ENCODE measurements at places on chromosomes 5 and 9.

DNA sequence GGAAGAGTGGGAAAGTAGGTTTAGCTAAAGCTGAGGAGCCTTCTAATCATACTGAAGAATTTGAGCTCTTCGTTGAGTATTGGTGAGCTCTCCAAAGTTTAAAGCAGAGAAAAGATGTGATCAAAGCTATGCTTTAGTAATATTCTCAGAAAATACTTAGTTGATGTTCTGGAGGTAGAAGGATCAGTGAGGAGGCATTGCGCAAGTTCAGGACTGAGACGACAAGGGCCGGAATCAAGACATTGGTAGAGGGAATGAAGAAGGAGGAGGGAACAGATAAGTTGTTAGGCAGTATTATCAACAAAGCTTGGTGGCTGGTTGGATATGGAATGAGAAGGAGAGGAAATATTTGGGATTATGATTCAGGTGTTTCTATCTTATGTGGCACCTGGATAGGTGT is 7.1 kb downstream of the CAVIN4 start:
- no peak overlapping the region for H3K27ac ChIP-seq
- no peak overlapping the region for H3K4me3 ChIP-seq
- no peak for DNase-seq
- H3K4me1 ChIP-seq: no peaks in the 10 kb centered on the region

DNA sequence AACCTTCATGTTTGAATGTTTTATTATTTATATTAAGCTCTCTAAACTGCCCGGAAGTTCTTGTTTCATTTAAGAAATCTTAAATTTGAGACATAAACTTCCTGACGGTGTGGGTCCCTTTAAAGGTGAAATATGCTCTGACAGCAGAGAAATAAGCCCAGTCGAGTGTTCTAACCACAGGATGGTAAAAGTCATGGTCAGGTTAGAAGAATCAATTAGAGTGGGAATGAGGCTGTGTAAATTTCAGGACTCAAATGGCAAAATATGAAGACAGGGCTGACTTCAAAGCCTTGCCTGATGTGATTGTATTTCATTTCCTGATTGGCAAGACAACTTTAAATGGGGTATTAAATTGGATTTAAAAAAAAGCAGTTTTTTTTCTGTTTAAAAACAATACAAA is 432.9 kb upstream of the BRINP1 start:
- H3K4me1 ChIP-seq: no peaks in the 10 kb centered on the region
- H3K4me3 ChIP-seq: no peak overlapping the region
- no peaks in the 10 kb centered on the region for H3K36me3 ChIP-seq
- DNase-seq: no peak
- H3K27me3 ChIP-seq: no peaks in the 10 kb centered on the region
- H3K27ac ChIP-seq: no peak overlapping the region

- no peaks in the 10 kb centered on the region for H3K27me3 ChIP-seq
- no peaks in the 10 kb centered on the region for H3K36me3 ChIP-seq
- no peak overlapping the region for H3K27ac ChIP-seq
- H3K4me3 ChIP-seq: no peak overlapping the region
Measured at GRCh38 chr5:126516133-126516532, 78.9 kb downstream of the ALDH7A1 start.

GRCh38 chr9:36592801-36593583 is 20.3 kb downstream of the MELK start:
- no peak for DNase-seq
- no peaks in the 10 kb centered on the region for H3K36me3 ChIP-seq
- H3K4me1 ChIP-seq: peaks cover 6% of the 10 kb centered on the region
- H3K27me3 ChIP-seq: no peaks in the 10 kb centered on the region

GRCh38 chr5:75185763-75186162 is 50.9 kb downstream of the ANKRD31 start:
- no peak overlapping the region for H3K27ac ChIP-seq
- no peak overlapping the region for H3K4me3 ChIP-seq
- H3K36me3 ChIP-seq: no peaks in the 10 kb centered on the region
- no peaks in the 10 kb centered on the region for H3K27me3 ChIP-seq
- no peak for DNase-seq

GRCh38 chr5:99320436-99320835 is 391.6 kb upstream of the CHD1 start:
- H3K4me1 ChIP-seq: no peaks in the 10 kb centered on the region
- H3K4me3 ChIP-seq: no peak overlapping the region
- no peaks in the 10 kb centered on the region for H3K27me3 ChIP-seq

GRCh38 chr5:72234265-72234700 is 85.8 kb downstream of the MRPS27 start:
- no peak overlapping the region for H3K4me3 ChIP-seq
- peaks cover 14% of the 10 kb centered on the region for H3K36me3 ChIP-seq
- H3K27ac ChIP-seq: no peak overlapping the region
- no peak for DNase-seq
- H3K4me1 ChIP-seq: peaks cover 43% of the 10 kb centered on the region

DNA sequence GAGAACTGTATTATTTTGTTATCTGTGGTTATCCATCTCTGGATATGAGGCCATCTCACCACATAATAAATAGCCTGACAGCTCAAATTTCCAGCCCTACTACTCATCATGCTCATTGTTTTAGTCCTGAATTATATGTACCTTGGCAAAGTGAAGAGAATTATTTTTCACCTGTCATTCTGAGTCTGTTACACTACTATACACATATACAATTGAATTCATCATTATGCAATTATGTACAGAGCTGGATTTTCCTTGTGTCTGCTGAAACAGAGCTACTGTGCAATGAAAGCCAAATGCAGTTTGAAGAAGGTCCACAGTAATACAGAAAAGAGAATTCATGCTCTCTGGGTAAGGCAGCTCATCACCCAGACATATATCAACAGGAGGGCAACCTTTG is 28.5 kb downstream of the ESM1 start:
- H3K4me3 ChIP-seq: no peak overlapping the region
- H3K27ac ChIP-seq: no peak overlapping the region
- H3K27me3 ChIP-seq: peaks cover 24% of the 10 kb centered on the region
- H3K36me3 ChIP-seq: no peaks in the 10 kb centered on the region

GRCh38 chr9:76796296-76796695 is 32.1 kb downstream of the PCA3 start:
- H3K27me3 ChIP-seq: peaks cover 21% of the 10 kb centered on the region
- no peak overlapping the region for H3K4me3 ChIP-seq
- H3K4me1 ChIP-seq: no peaks in the 10 kb centered on the region
- DNase-seq: no peak
- H3K27ac ChIP-seq: no peak overlapping the region

GRCh38 chr5:91742550-91742949 is 359.4 kb upstream of the ARRDC3 start:
- no peak overlapping the region for H3K4me3 ChIP-seq
- H3K27me3 ChIP-seq: no peaks in the 10 kb centered on the region
- no peak for DNase-seq
- H3K4me1 ChIP-seq: no peaks in the 10 kb centered on the region

DNA sequence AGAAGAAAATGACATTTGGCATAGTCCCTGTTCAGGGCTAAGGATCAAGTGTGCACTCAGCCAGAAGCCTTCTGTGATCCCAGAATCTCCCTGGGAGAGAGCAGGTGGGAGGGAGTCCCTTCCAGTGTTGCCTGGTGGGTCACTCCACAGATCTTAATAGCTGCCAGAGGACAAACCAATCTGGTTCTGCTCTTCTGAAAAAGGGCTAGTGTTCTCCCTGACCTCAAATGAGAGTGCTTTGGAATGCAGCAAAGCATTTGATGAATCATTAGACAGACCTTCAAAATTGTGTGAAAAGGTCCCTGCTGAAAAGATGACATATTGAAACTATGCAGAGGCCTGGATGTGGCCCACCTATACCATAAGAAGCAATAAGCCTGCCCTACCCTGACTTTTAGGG is 339.7 kb downstream of the TMEM232 start:
- no peak overlapping the region for H3K27ac ChIP-seq
- H3K4me3 ChIP-seq: no peak overlapping the region
- no peaks in the 10 kb centered on the region for H3K36me3 ChIP-seq
- no peaks in the 10 kb centered on the region for H3K27me3 ChIP-seq
- no peaks in the 10 kb centered on the region for H3K4me1 ChIP-seq

GRCh38 chr9:30329431-30329830 is 2055.0 kb upstream of the ACO1 start:
- no peaks in the 10 kb centered on the region for H3K4me1 ChIP-seq
- H3K4me3 ChIP-seq: no peak overlapping the region
- DNase-seq: no peak
- no peak overlapping the region for H3K27ac ChIP-seq
- no peaks in the 10 kb centered on the region for H3K27me3 ChIP-seq

DNA sequence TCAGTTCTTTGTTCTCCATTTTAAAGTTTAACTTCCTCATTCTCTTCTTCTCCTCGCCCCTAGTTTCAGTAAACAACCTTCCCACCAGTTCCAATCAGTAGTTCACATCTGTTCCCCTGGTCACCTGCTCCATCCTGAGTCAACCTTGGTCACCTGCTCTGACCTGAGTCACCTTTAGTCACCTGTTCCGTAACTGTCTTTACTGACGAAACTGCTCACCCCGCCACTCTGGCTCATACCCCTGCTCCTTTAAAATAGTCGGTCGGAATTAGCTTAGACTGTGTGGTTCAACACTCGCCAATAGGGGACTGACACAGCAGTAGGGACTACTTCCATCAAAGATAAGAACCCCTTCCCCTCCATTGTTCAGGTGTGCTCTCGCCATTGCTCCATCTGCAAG is 76.3 kb upstream of the GPBP1 start:
- no peaks in the 10 kb centered on the region for H3K27me3 ChIP-seq
- H3K27ac ChIP-seq: no peak overlapping the region
- no peak for DNase-seq
- H3K4me3 ChIP-seq: no peak overlapping the region

GRCh38 chr9:89442981-89443814 is 54.7 kb downstream of the SEMA4D start:
- peaks cover 10% of the 10 kb centered on the region for H3K36me3 ChIP-seq
- no peak overlapping the region for H3K4me3 ChIP-seq
- no peak for DNase-seq
- H3K27me3 ChIP-seq: no peaks in the 10 kb centered on the region
- H3K4me1 ChIP-seq: peaks cover 63% of the 10 kb centered on the region

DNA sequence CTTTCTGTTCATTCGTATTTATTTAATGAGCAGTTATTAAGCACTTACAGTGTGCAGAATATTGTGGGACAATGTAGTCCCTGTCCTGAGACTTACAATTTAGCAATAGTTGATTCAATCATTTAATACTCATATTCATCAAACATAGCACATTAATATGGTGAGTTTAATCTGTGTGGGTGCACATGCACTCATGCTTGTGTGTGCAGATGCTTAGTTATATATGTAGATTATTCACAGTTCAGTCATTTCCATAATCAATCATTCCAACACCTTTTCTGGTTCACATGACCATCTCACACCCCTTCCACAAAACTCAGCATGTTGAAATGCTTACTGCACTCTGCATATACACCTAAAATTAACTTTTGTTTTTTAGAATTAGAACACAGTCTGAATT is 321.6 kb upstream of the RFX3 start:
- no peak for DNase-seq
- peaks cover 24% of the 10 kb centered on the region for H3K27me3 ChIP-seq
- H3K4me3 ChIP-seq: no peak overlapping the region
- no peaks in the 10 kb centered on the region for H3K36me3 ChIP-seq

GRCh38 chr5:927172-928015 is 34.7 kb downstream of the TRIP13 start:
- H3K36me3 ChIP-seq: peaks cover 9% of the 10 kb centered on the region
- no peak for DNase-seq
- peaks cover 73% of the 10 kb centered on the region for H3K27me3 ChIP-seq
- no peak overlapping the region for H3K27ac ChIP-seq

DNA sequence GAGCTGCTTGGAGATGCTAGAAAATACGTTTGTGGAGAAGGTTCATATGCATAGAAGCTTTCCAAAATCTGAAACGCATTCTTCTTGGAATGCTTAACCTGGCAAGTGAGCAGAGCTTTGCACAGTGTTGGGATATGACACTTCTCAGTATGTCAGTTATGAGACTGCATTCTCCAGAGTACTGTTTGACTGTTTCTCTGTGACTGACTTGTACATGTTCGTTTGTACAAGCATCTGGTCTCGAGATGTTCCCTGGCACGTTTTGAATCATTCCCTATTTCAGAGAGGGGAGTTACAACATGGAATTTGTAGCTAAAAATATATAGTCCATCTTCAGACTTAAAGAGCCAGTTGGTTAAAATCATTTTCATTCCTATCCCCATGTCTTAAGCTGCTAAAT is 272.4 kb downstream of the ARRDC3 start:
- H3K4me1 ChIP-seq: no peaks in the 10 kb centered on the region
- no peaks in the 10 kb centered on the region for H3K36me3 ChIP-seq
- no peak overlapping the region for H3K4me3 ChIP-seq
- H3K27me3 ChIP-seq: peaks cover 27% of the 10 kb centered on the region
- H3K27ac ChIP-seq: no peak overlapping the region
- no peak for DNase-seq

- H3K27ac ChIP-seq: no peak overlapping the region
- H3K4me3 ChIP-seq: no peak overlapping the region
- H3K4me1 ChIP-seq: peaks cover 3% of the 10 kb centered on the region
Measured at GRCh38 chr5:179414459-179415261, 69.4 kb upstream of the ADAMTS2 start.

DNA sequence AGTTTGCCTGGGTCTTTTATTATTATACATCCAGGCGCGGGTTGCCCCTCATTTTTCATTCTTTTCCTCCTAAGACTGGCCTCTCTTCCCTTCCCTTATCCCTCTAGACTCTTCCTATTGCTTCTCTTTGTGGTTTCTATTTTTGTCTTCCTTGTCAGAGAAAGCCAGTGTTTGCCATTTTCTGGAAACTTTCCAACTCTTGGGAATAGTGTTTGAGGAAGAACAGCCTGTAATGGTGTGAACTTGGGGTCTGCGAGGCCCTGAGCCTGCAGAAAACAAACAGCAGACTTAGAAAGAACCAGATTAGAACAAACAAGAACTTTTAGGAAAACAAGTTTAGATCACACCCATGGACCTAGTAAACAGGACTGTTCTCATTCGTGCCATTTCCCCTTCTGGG is 15.5 kb downstream of the PRKACG start:
- peaks cover 8% of the 10 kb centered on the region for H3K4me1 ChIP-seq
- H3K4me3 ChIP-seq: no peak overlapping the region
- no peak for DNase-seq
- peaks cover 19% of the 10 kb centered on the region for H3K27me3 ChIP-seq
- peaks cover 2% of the 10 kb centered on the region for H3K36me3 ChIP-seq
- no peak overlapping the region for H3K27ac ChIP-seq

- DNase-seq: no peak
- peaks cover 34% of the 10 kb centered on the region for H3K27me3 ChIP-seq
- H3K27ac ChIP-seq: no peak overlapping the region
- peaks cover 5% of the 10 kb centered on the region for H3K4me1 ChIP-seq
Measured at GRCh38 chr9:136175616-136176197, 29.2 kb downstream of the LHX3 start.

GRCh38 chr5:129001841-129002526 is 36.7 kb downstream of the SLC27A6 start:
- no peak for DNase-seq
- H3K4me1 ChIP-seq: peaks cover 3% of the 10 kb centered on the region
- H3K4me3 ChIP-seq: no peak overlapping the region

Measured in T-helper 17 cell (primary cell).